ENCODE measurements at places on chromosomes 11 and 22.

GRCh38 chr11:65316227-65317024 lies 1.8 kb downstream of the CDC42EP2 start:
- no peak overlapping the region for H3K27ac ChIP-seq
- peak overlapping the region; percentile 28 for H3K4me3 ChIP-seq
- H3K36me3 ChIP-seq: no peaks in the 10 kb centered on the region

GRCh38 chr11:9714272-9714940 lies 50.5 kb downstream of the SWAP70 start:
- H3K27me3 ChIP-seq: no peaks in the 10 kb centered on the region
- peaks cover 61% of the 10 kb centered on the region for H3K4me1 ChIP-seq
- peak overlapping the region; percentile 50 for H3K4me3 ChIP-seq
- peaks cover 48% of the 10 kb centered on the region for H3K36me3 ChIP-seq
- no peak for DNase-seq
- peak overlapping the region; percentile 34 for H3K27ac ChIP-seq

- peak overlapping the region; percentile 59 for H3K27ac ChIP-seq
- no peaks in the 10 kb centered on the region for H3K27me3 ChIP-seq
- peaks cover 6% of the 10 kb centered on the region for H3K4me1 ChIP-seq
Observed at GRCh38 chr11:83147895-83148294, 9.0 kb upstream of the PCF11 start.

- DNase-seq: peak; percentile 93
- peak overlapping the region; percentile 100 for H3K27ac ChIP-seq
- H3K36me3 ChIP-seq: peaks cover 7% of the 10 kb centered on the region
Observed at GRCh38 chr11:44608991-44609782, 43.7 kb downstream of the CD82 start.

- H3K27me3 ChIP-seq: no peaks in the 10 kb centered on the region
- no peaks in the 10 kb centered on the region for H3K4me1 ChIP-seq
- H3K36me3 ChIP-seq: no peaks in the 10 kb centered on the region
- no peak overlapping the region for H3K4me3 ChIP-seq
- H3K27ac ChIP-seq: no peak overlapping the region
Observed at GRCh38 chr22:20256027-20256426, 12.1 kb downstream of the RTN4R start.

- H3K36me3 ChIP-seq: no peaks in the 10 kb centered on the region
- H3K27ac ChIP-seq: no peak overlapping the region
- DNase-seq: no peak
- H3K4me3 ChIP-seq: no peak overlapping the region
- H3K4me1 ChIP-seq: peaks cover 9% of the 10 kb centered on the region
Observed at GRCh38 chr11:88359541-88359940, 22.0 kb upstream of the CTSC start.

DNA sequence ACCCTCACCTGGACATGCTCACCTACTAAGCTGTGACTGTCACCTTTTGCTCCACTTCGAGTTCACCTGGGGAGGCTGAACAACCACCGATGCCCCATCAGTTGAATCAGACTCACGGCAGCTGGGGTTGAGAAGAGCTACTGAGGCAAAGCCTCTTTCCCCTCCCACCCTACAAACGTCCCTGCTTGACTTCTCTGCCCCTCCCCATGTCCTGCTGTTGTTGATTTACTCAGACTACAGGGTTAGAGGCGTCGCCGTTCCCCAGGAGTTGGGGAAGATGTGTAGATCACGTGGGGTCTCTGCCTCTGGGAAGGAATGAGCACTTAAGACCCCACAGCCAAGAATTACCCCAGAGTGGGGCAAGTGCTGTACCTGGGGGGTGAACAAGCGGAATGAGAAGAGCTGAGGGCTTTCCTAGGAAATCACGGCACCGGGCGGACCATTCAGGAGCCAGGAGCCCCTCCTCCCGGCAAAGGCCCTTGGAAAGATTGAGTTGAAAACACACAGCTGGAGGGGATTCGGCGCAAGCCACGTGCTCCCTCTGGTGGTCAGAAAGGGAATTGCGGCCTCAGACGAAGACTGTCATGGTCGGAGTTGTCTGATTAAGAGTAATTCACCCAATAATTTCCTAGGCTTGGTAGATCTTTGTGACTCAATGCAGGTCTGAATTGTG lies 7.0 kb downstream of the FXYD2 start:
- peak overlapping the region; percentile 91 for H3K4me3 ChIP-seq
- DNase-seq: peak; percentile 77
- H3K36me3 ChIP-seq: no peaks in the 10 kb centered on the region
- peaks cover 14% of the 10 kb centered on the region for H3K27me3 ChIP-seq

- peaks cover 13% of the 10 kb centered on the region for H3K4me1 ChIP-seq
- DNase-seq: no peak
- H3K4me3 ChIP-seq: no peak overlapping the region
- no peaks in the 10 kb centered on the region for H3K36me3 ChIP-seq
Observed at GRCh38 chr22:25366408-25366807, 147.0 kb downstream of the CRYBB2 start.

- H3K27ac ChIP-seq: no peak overlapping the region
- no peaks in the 10 kb centered on the region for H3K4me1 ChIP-seq
- H3K27me3 ChIP-seq: peaks cover 17% of the 10 kb centered on the region
- H3K36me3 ChIP-seq: no peaks in the 10 kb centered on the region
- no peak overlapping the region for H3K4me3 ChIP-seq
- DNase-seq: no peak
Observed at GRCh38 chr11:27193434-27194225, 153.0 kb downstream of the BBOX1 start.

- H3K4me1 ChIP-seq: no peaks in the 10 kb centered on the region
- H3K27ac ChIP-seq: no peak overlapping the region
Observed at GRCh38 chr11:83835423-83835822, 549.3 kb upstream of the CCDC90B start.

GRCh38 chr11:66973956-66974580 lies 1.0 kb upstream of the C11orf86 start:
- H3K36me3 ChIP-seq: no peaks in the 10 kb centered on the region
- no peak overlapping the region for H3K4me3 ChIP-seq
- H3K27me3 ChIP-seq: peaks cover 28% of the 10 kb centered on the region
- DNase-seq: no peak
- no peaks in the 10 kb centered on the region for H3K4me1 ChIP-seq

- no peak overlapping the region for H3K4me3 ChIP-seq
- no peaks in the 10 kb centered on the region for H3K36me3 ChIP-seq
- H3K27me3 ChIP-seq: peaks cover 7% of the 10 kb centered on the region
- H3K27ac ChIP-seq: no peak overlapping the region
Observed at GRCh38 chr11:113956986-113957385, 17.9 kb upstream of the HTR3A start.

DNA sequence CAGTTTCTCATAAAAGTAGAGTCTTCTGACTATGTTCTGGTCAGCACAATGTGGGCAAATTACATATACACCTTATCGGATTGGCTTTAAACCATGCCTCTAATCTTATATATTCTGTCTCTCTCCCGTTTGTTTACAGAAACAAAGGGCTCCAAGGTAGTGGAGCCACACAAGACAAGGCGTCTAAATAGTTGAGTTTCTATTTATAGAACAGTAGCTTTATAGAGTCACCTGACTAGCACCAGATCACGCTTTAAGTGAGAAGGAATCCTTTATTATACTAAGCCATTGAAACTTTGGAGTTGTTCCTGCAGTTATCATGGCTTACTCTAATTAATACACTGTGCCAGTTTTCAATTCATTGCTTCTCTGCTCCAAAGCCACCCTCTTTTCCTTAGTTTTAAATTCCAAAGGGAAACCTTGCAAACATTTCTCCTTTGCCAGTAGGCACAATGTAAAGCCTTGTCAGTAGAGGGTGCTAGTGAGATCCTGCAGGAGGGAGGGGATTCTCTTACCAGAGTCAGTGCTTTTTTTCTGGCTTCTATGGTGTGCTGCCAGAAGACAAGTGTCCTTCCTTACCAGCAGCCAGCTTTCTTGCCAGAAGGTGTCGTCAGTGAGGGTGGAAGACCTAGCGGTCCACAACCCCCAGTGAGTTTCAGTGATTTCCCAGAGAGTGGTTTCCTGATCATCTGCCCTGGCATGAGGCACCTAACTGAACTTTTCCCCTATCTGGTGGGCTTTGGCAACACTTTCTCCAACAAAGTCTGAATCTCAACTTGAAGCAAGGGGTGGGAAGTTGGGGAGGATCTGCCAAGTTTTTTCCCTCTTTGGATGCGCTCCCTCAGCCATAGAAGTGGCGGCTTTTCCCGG lies 71.7 kb downstream of the RAB38 start:
- H3K36me3 ChIP-seq: no peaks in the 10 kb centered on the region
- no peaks in the 10 kb centered on the region for H3K27me3 ChIP-seq
- no peak overlapping the region for H3K4me3 ChIP-seq
- no peak for DNase-seq
- H3K27ac ChIP-seq: no peak overlapping the region
- H3K4me1 ChIP-seq: no peaks in the 10 kb centered on the region

- H3K36me3 ChIP-seq: no peaks in the 10 kb centered on the region
- no peaks in the 10 kb centered on the region for H3K27me3 ChIP-seq
- no peak overlapping the region for H3K4me3 ChIP-seq
- no peak overlapping the region for H3K27ac ChIP-seq
- no peak for DNase-seq
- H3K4me1 ChIP-seq: no peaks in the 10 kb centered on the region
Observed at GRCh38 chr22:21082248-21082647, 36.5 kb downstream of the LRRC74B start.

- no peaks in the 10 kb centered on the region for H3K36me3 ChIP-seq
- no peak for DNase-seq
- H3K27me3 ChIP-seq: no peaks in the 10 kb centered on the region
- H3K4me3 ChIP-seq: no peak overlapping the region
- H3K4me1 ChIP-seq: peaks cover 11% of the 10 kb centered on the region
Observed at GRCh38 chr22:19504900-19505734, 19.1 kb downstream of the CLDN5 start.

- peak overlapping the region; percentile 2 for H3K27ac ChIP-seq
- peaks cover 9% of the 10 kb centered on the region for H3K4me1 ChIP-seq
- DNase-seq: peak; percentile 45
- no peaks in the 10 kb centered on the region for H3K27me3 ChIP-seq
Observed at GRCh38 chr22:41501209-41501608, 32.3 kb downstream of the ACO2 start.

DNA sequence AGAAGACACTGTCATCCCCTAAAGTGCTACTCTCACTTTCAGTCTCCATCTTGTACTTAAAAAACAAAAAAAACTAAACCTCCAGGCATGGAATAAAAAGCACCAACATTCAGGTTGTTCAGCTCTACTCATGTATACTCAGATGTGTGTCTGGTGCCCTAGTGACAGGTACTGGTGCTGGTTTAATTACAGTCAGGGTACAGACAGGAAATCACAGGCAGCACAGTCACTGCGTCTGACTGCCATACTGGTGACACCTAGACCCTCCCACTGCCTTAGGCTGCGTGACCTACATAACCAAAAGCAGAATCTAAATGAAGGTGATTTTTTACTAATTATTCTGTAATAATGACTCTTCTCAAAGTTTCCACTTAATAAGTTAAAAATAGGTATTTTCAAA lies at the start of gene ARHGAP32:
Gene ARHGAP32, minus strand, starts transcription at position 176 of the 400 bp plus-strand sequence. Its CDS starts 127 bp downstream, at position 49.
- no peak for DNase-seq
- no peak within 1 kb of the TSS for H3K4me3 ChIP-seq
- H3K36me3 ChIP-seq: peaks cover 7% of the 10 kb centered on the region

DNA sequence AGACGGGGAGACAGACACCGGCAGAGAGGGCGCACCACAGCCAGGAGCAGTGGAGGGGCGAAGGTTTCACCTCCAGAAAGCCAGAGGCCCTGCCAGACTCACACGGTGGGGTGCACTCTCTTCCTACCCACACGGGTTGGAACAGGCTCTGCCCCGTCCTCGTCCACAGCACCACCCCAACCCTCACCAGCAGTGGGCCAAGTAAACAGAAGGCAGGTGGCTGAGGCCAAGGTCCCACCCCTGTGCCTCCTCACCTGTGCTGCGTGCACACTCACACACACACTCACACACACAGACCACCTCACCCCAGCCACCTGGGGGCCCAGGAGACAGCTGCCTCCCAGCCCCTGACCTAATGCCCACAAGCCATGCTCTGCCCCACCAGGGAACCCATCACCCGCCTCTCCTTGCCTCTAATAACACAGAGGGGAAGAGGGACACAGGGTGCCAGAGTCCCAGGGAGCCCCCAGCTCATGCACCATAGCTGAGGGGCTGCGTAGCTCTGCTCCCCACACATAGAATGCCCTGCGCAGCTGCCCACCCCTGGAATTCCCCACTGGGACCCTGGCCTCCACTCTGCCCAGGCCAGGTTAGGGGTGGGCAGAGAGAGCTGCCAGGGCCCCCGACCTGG lies 3.1 kb downstream of the CYB5R3 start:
- peaks cover 72% of the 10 kb centered on the region for H3K4me1 ChIP-seq
- DNase-seq: peak; percentile 27
- H3K36me3 ChIP-seq: no peaks in the 10 kb centered on the region
- H3K27me3 ChIP-seq: no peaks in the 10 kb centered on the region
- peak overlapping the region; percentile 62 for H3K4me3 ChIP-seq
- H3K27ac ChIP-seq: peak overlapping the region; percentile 85

DNA sequence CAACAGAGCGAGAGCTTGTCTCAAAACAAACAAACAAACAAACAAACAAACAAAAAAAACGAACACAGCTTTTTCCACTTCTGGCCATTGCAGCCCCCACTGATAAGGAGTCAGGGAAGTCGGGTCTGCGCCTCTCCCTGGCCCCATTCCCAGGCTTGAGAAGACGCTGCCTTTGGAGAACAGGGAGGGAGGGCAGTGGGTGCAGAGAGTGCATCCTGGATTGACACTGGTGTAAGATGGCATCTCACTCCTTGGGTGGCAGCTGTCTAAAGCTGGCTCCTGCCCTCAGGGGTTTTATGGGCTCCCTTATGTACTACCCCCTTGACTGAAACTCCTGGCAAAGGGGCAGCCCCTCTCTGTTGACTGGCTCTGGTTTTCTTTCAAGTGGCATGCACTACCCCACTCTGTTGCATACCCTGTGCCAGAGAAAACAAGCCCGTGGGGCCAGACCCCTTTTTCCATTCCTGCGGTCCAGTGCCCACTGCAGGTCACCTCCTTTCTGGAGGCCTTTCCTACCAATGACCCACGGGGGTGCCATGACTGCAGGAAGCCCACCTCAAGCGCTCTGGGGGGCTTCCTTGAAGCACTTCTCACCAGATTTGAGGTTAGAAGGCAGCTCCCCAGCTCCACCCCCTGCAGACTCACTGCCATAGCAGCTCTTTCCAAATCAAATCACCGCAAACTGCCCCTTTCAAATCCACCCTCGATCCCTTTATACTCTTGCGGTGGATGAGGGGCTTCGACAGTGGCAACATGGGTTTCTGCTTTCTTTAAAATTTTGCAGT lies 12.7 kb downstream of the DRAP1 start:
- no peak for DNase-seq
- H3K27ac ChIP-seq: no peak overlapping the region
- H3K4me3 ChIP-seq: no peak overlapping the region

- H3K4me1 ChIP-seq: peaks cover 6% of the 10 kb centered on the region
- H3K27me3 ChIP-seq: peaks cover 3% of the 10 kb centered on the region
- no peaks in the 10 kb centered on the region for H3K36me3 ChIP-seq
- H3K4me3 ChIP-seq: no peak overlapping the region
Observed at GRCh38 chr11:44997566-44997965, 46.9 kb upstream of the TP53I11 start.

Measured in naive B cell (primary cell).